Chondrocyte (in vitro differentiated cells): ENCODE measurements at places on chromosomes 2 and 18. TPM values are rescaled to one million over a fixed set of nuclear protein-coding genes. Genes with fewer than 3 reads are reported as not detected.
A peak's percentile ranks its signal among the peaks of the same experiment; 100 is the strongest.

GRCh38 chr2:112749755-112750559 is 14.5 kb downstream of the CKAP2L start:
- peaks cover 17% of the 10 kb centered on the region for H3K4me1 ChIP-seq
- no peak for DNase-seq
- peak overlapping the region; percentile 55 for H3K27ac ChIP-seq
- no peaks in the 10 kb centered on the region for H3K27me3 ChIP-seq
- no peaks in the 10 kb centered on the region for H3K36me3 ChIP-seq

Gene ZC3H6
- total RNA-seq = 6.6 to 9.4 TPM (median 8.6 TPM) in 3 replicates

- peak overlapping the region; percentile 74 for H3K4me3 ChIP-seq
- H3K36me3 ChIP-seq = peaks cover 2% of the 10 kb centered on the region
- no peaks in the 10 kb centered on the region for H3K27me3 ChIP-seq
- peak; percentile 83 for DNase-seq
Measured at GRCh38 chr2:241559323-241560161, 997 bp downstream of the BOK start.

DNA sequence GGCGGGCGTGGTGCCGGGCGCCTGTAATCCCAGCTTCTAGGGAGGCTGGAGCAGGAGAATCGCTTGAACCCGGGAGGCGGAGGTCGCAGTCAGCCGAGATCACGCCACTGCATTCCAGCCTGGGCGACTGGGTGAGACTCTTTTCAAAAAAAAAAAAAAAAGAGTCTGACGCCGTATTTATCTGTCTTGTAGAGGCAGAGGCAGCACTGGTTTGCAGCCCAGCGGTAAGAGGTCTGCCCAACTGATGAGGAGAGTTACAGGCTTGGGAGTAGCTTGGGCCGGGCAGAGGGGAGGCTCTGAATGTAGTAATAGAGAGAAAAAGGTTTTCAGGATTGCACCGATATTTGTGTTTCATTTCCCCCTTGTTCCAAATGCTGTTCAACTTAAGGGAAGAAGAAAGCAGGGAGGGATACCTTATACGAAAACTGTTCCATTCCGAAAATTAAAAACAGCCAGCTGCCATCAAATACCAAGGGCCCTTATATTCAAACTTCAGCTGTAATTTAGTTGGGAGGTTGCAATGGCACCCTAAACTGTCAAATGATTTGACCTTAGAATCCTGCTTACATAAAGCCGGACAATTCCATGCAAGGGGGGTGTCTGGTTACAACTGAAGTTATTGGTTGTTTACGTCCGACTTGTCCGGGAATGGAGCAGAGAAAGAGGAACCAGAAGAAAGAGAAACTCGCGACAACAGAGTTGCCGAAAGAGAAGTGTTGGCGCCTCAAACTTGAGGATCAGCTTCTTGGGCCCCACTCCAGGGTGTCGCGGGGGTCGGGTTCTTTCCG is 9.2 kb upstream of the SP9 start:
- peaks cover 60% of the 10 kb centered on the region for H3K27me3 ChIP-seq
- peak overlapping the region; percentile 60 for H3K4me3 ChIP-seq
- peaks cover 35% of the 10 kb centered on the region for H3K4me1 ChIP-seq
- DNase-seq = no peak
- no peak overlapping the region for H3K27ac ChIP-seq
- H3K36me3 ChIP-seq = no peaks in the 10 kb centered on the region

DNA sequence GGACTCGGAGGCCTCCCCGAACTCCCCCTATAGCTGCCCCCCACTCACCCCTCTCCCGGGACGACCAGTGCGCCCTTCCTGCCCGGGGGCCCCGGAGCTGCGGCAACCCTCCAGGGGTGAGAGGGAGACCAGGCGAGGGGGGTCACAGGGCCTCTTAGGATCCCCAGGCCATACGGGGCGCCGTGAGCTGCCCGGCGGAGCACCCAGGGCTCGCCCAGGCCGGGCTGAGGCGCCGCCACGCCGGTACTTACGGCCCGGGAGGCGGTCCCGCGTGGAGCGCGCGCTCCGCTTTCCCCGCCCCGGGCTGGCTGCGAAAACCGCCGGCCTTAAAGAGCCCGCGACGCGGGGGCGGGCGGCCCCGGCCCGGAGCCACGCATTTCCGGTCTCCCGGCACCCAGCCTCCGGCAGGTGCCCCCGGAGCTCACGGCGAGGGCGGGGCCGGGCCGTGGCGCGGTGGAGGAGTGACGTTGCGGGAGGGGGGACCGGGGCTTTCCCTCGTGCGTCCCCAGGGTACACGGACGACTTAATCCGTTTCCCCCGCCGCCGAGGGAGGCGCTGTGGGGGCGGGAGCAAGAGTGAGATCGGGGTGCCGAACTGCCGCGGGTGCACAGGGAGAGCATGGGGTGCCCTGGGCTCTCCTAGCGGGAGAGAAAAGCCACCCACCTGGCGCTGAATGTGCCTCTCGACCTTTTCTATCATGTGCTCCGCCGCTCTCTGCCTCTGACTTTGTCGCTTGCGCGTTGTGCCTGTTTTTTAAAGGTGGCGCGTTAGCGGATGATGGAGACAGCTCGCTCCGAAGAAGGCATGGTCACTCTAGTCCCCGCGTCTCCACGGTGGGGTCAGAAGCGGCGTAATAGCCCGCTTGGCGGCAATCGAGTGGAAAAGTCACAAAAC is at the start of gene METTL21A:
Gene METTL21A (minus strand): TSS at position 381 of the 894 bp plus-strand sequence. CDS start 1,019 bp downstream, outside the sequence.
- peaks cover 23% of the 10 kb centered on the region for H3K4me1 ChIP-seq
- peak within 1 kb of the TSS; percentile 95 for H3K27ac ChIP-seq
- peak within 1 kb of the TSS; percentile 90 for H3K4me3 ChIP-seq
- no peaks in the 10 kb centered on the region for H3K36me3 ChIP-seq
- H3K27me3 ChIP-seq = no peaks in the 10 kb centered on the region
- DNase-seq = no peak

GRCh38 chr2:160321006-160321405 is 120.9 kb upstream of the ITGB6 start:
- no peak overlapping the region for H3K4me3 ChIP-seq
- no peak for DNase-seq
- H3K27me3 ChIP-seq = no peaks in the 10 kb centered on the region
- H3K27ac ChIP-seq = peak overlapping the region; percentile 70

Gene PLCL1
- 0.44 to 4.1 TPM (median 0.50 TPM) in 3 replicates for total RNA-seq

Gene APOB
- total RNA-seq = 0.23 to 0.32 TPM (median 0.31 TPM) in 3 replicates

Gene MFF
- total RNA-seq = 64.7 to 76.0 TPM (median 66.8 TPM) in 3 replicates

GRCh38 chr2:233115121-233115520 is 55.0 kb downstream of the INPP5D start:
- H3K27ac ChIP-seq = no peak overlapping the region
- H3K36me3 ChIP-seq = no peaks in the 10 kb centered on the region
- H3K27me3 ChIP-seq = peaks cover 29% of the 10 kb centered on the region
- DNase-seq = peak; percentile 28
- H3K4me3 ChIP-seq = no peak overlapping the region
- H3K4me1 ChIP-seq = no peaks in the 10 kb centered on the region

- H3K27ac ChIP-seq = no peak overlapping the region
- peaks cover 8% of the 10 kb centered on the region for H3K4me1 ChIP-seq
- H3K4me3 ChIP-seq = no peak overlapping the region
Measured at GRCh38 chr2:26653207-26654060, 12.3 kb upstream of the CIB4 start.

- H3K27me3 ChIP-seq = no peaks in the 10 kb centered on the region
- DNase-seq = no peak
- H3K4me1 ChIP-seq = peaks cover 15% of the 10 kb centered on the region
- no peak overlapping the region for H3K4me3 ChIP-seq
Measured at GRCh38 chr18:7038330-7038851, 79.2 kb downstream of the LAMA1 start.

- H3K27me3 ChIP-seq = no peaks in the 10 kb centered on the region
- no peak for DNase-seq
- H3K27ac ChIP-seq = no peak overlapping the region
- peaks cover 26% of the 10 kb centered on the region for H3K4me1 ChIP-seq
- H3K4me3 ChIP-seq = no peak overlapping the region
- peaks cover 10% of the 10 kb centered on the region for H3K36me3 ChIP-seq
Measured at GRCh38 chr2:25304321-25304720, 37.4 kb downstream of the DNMT3A start.

Gene SERPINB4
- not detected in 3 replicates for total RNA-seq

Gene PDE11A
- total RNA-seq = 2.1 to 6.8 TPM (median 2.4 TPM) in 3 replicates

Gene NEB
- 1.0 to 2.2 TPM (median 2.2 TPM) in 3 replicates for total RNA-seq

DNA sequence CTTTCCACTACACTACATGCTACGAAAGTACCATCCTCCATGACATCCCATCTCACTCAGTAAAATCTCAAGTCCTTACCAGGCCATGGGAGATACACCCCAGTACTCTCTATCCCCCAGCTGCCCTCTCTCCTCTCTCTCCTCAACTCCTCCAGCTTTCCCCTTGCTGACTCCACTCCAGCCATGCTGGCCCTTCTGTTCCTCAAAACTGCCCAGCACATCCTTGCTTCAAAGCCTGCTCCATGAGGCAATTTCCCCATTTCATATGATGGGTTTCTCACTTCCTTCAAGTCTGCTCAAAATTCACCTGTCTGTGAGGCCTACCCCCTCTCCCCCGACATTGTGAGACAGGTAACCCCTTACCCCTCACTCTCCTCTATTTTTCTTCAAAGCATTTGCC is 8.6 kb downstream of the CHN1 start:
- H3K4me3 ChIP-seq = no peak overlapping the region
- no peak for DNase-seq
- H3K4me1 ChIP-seq = peaks cover 25% of the 10 kb centered on the region
- H3K36me3 ChIP-seq = no peaks in the 10 kb centered on the region
- H3K27me3 ChIP-seq = peaks cover 3% of the 10 kb centered on the region
- H3K27ac ChIP-seq = no peak overlapping the region

DNA sequence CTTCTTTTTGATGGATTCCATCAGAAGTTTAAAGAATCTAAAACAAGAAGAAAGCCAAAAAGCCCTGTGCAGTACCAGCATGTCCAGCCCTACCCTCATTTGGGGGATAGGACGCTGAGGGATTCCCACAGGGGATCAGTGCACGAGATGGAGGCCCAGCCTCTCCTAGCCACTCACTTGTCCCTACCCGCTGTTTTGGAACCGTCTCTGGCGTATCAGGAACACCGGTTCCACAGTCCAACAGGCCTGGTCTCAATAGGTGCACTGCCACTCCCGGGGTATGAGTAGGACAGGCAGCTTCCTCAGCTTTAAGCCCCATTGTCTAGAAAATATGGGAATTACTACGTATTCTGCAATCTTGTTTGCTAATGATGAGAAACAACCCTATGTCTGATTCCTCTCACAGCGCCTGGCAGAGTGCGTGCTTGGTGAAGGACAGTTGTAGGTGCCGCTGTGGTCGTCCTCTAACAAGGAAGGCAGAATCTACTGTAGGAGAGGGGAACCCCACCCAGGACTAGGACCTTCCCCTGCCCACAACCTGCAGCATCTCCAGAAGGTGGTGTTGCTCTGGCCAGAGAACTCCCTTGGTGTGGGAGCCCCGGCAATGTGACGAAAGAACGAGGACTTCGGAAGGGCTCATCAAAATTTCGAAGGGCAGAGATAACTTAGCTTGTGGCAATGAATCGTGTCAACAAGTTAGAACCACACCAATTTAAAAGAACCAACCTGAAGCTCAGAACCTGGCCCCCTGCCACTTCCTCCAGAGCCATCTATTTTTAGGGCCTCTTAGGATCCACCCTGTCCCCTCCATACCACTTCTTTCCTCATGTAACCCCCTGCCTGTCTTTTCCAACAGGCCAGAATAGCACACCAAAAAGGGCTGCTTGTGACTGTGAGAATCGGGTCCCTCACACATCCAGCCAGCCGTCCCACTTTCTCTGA is 71.7 kb downstream of the POLR1A start:
- no peaks in the 10 kb centered on the region for H3K27me3 ChIP-seq
- no peak overlapping the region for H3K4me3 ChIP-seq
- H3K27ac ChIP-seq = no peak overlapping the region
- H3K4me1 ChIP-seq = peaks cover 40% of the 10 kb centered on the region
- peak; percentile 51 for DNase-seq

GRCh38 chr2:12547566-12548170 is 169.1 kb upstream of the TRIB2 start:
- H3K4me3 ChIP-seq = no peak overlapping the region
- H3K36me3 ChIP-seq = no peaks in the 10 kb centered on the region
- H3K27me3 ChIP-seq = no peaks in the 10 kb centered on the region
- no peak for DNase-seq
- no peak overlapping the region for H3K27ac ChIP-seq

DNA sequence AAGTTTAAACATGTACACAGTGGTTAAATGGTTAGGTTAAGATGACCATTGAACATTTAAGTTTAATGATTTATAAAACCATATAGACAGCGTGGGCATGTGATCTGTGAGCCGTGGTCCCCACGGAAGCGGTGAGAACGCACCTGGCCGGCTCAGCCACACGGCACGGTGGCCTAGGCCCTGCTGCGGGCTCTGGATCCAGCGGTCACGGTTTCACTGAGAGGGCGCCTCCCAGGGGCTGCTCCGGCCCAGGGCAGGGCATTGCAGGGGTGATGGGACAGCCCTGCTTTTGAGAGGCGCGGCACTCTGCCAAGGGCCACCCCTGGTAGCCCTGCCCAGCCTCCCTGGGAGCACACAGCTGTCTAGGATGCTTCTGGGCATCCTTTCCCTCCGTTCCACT is 124.9 kb downstream of the RGPD3 start:
- H3K4me3 ChIP-seq = no peak overlapping the region
- no peak for DNase-seq
- H3K27me3 ChIP-seq = peaks cover 3% of the 10 kb centered on the region
- peaks cover 11% of the 10 kb centered on the region for H3K4me1 ChIP-seq
- H3K27ac ChIP-seq = no peak overlapping the region

DNA sequence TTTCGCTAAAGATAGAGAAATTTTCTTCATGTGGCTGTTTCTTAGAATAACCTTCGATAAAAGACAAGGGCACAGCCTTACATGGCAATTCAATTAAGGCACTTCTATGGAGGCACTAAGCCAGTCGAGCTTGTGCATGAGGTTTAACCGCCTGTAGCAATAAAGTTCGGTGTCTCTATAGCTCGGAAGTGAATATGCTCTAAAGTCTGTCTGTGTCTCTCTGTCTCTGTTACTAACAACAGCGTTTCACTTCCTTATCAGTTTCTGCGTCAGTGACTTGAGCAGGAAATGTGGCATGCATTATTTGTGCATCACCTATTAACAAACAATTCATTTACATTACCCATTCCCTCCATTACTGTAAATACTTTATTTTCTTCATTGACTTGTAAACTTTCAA is 365.1 kb upstream of the NETO1 start:
- H3K4me3 ChIP-seq = no peak overlapping the region
- no peaks in the 10 kb centered on the region for H3K27me3 ChIP-seq

GRCh38 chr18:13191031-13191430 is 27.5 kb upstream of the LDLRAD4 start:
- H3K36me3 ChIP-seq = no peaks in the 10 kb centered on the region
- no peaks in the 10 kb centered on the region for H3K27me3 ChIP-seq
- H3K4me1 ChIP-seq = peaks cover 19% of the 10 kb centered on the region
- DNase-seq = no peak
- H3K4me3 ChIP-seq = no peak overlapping the region
